ENCODE measurements at places on chromosomes 6 and 20.
A peak's percentile ranks its signal among the peaks of the same experiment; 100 is the strongest.

- no peak for DNase-seq
These were observed 20.0 kb upstream of the POU5F1 start for GRCh38 chr6:31190488-31190887.

DNA sequence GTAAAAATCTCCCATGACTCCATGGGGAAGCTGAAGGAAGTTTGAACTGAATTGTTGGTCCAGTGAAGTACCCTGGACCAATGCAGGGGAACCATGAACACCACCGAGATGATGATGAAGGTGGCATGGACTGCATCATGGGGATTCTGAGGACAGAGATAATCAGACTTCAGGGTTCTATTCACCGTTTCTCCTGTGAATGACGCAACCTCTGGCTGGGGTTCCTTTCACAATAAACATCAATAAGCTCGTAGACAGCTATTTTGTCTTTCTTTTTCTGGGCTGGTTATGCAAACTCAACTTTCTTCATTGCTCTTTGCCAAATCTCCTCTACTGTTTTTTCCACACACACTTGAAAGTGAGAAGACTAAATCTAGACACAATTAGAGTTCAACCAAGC, 87.9 kb upstream of the NKX2-2 start:
- no peak for DNase-seq

DNA sequence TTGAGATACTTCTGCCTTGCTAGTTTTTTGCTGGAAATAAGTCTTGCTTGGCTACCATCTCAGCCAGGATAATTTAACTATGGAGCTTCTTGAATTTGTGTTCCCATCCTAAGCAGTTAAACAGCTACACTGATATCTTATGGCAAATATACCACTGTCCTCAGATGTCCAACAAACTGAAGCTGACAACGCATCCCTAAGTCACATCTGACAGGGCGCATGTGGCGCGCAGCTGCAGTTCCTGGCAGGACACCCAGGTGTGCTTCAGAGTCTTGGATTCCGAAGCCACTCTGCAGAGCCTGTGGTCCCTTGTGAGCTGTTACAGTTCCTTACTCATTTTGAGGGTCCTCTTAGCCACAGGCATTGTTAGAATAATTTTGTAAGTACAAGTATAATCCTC, 127.9 kb downstream of the WDR27 start:
- DNase-seq, result no peak

DNA sequence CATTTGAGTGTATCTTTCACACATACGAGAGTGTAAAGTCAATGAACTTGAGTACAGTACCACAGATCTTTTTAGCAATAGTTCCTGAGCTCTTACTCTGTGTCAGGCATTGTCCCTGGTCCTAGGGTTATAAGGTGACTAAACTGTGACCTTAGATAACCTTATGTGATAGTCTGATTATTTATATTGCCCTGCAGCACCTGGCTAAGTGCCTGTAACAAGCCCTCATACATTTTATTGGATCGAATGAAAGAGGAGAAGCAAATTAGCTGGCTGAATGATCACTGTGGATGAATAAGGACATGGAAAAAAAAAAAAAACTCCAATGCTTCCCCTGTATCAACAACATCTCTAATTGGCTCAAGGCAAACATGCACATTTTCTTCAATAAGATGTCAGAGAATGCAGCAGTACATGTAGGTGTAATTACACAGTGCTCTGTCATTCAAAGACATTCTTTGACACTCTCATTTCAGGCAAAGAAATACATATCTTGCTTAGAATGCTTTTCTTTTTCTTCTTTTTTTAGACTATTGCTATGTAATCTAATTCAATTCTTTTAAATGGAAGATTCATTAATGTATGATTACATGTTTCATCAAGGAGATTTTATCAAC, 153.4 kb downstream of the PHACTR1 start:
- no peak for DNase-seq

DNA sequence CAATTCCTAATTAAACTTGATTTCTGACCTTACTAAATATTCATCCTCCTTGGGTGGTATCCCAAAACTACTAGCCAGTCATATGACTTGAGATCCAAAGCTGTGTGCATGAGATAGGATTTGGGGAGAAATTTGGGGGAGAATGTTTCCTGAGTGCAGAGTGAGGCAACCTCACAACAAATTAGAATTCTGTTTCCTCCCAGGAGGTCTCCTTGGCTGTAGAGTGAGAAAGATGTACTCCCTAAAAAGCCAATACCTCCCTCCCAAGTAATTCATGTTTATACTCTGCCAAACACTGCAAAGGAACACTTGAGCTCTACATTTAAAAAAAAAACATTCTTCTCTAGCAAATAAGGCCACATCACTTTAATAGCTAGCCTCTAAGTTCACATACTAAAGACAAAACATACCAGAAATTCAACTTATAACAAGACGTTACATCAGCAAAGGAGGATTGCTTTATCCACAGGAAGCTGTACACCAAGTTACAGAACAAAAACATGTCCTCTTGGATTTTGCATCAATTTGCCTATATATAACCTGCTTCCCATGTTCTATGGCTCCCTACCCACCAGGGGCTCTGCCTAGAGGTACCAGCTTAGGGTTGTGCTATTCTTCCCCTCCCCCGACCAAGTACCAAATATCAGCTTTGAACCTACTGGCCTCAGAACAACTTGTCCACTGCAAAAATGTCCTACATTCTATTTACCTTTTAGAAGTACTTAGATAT, 15.4 kb upstream of the TMEM30A start:
- no peak for DNase-seq

DNA sequence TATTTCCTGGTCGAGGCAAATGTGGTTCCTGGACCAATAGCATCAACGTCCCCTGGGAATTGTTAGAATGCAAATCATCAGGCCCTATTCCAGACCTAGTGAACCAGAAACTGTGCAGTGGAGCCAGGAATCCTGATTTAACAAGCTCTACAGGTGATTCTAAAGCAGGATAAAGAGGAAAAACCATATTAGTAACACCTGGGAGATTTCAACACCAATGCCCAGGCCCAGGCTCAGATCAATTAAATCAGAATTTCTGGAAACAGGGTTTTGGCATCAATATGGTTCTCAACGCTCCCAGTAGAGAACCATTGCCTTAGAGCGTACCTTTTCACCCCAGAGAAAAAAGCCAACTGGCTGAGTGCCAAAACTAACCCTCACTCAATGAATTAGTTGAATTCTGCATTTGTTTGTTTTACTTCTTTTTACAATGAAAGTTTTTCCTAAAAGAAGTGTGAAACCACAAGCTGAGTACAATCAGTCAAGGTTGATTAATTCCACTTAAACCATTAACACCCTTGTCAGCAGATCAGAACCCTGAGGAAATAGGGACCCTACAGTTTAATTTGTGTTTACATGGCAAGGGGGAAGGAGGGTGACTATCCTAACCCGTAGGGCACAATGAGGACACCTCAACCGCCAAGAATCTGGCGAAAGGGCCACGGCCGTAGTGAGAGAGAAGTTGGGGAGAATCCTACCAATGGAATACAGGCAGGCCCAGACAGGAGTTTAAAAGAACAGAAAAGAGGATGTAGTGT, 34.9 kb upstream of the LOC128125822 start:
- no peak for DNase-seq

GRCh38 chr6:48031711-48032110, 79.3 kb downstream of the PTCHD4 start:
- DNase-seq, result no peak

DNA sequence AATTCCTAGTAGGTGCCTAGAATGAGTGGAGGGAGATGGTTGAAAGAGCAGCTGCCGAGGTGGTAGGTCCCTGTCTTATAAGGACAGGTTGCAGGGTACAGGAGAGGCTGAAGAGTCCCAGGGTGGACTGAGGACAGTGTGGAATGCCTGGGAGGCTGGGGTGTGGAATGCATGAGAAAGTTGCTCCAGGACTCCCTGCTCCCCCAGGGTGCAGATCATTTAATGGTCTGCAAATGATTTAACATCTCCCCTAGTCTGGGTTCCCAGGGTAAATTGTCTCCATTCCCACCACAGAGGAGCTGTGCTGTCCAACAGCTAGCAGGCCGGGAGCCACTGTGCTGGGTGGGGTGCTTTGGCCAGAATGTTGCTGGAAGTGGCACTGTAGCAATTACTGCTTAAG, 76.0 kb downstream of the CD83 start:
- no peak for DNase-seq

DNA sequence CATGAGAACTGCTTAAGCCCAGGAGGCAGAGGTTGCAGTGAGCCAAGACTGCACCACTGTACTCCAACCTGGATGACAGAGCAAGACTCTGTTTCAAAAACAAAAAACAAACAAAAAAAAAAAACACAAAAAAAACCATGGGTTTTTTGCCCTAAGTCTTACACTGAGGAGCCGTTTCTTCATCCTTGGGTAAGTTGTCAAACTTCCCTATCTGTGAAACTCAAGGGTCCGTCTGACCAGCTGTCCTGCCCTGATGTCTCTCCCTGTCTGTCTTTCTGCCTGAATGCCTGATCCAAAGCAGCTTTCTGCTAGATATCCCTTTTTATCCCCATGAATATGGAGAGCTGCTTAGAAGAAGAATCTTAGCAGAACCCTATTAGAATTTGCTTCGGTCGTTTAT, 41.3 kb upstream of the CLDN20 start:
- no peak for DNase-seq

GRCh38 chr6:161459008-161459615, 185.3 kb upstream of the AGPAT4 start:
- no peak for DNase-seq

- no peak for DNase-seq
These were observed 609 bp downstream of the OGFRL1 start for GRCh38 chr6:71289039-71289801.

- no peak for DNase-seq
These were observed 3.5 kb upstream of the LBP start for GRCh38 chr20:38342713-38343310.

DNA sequence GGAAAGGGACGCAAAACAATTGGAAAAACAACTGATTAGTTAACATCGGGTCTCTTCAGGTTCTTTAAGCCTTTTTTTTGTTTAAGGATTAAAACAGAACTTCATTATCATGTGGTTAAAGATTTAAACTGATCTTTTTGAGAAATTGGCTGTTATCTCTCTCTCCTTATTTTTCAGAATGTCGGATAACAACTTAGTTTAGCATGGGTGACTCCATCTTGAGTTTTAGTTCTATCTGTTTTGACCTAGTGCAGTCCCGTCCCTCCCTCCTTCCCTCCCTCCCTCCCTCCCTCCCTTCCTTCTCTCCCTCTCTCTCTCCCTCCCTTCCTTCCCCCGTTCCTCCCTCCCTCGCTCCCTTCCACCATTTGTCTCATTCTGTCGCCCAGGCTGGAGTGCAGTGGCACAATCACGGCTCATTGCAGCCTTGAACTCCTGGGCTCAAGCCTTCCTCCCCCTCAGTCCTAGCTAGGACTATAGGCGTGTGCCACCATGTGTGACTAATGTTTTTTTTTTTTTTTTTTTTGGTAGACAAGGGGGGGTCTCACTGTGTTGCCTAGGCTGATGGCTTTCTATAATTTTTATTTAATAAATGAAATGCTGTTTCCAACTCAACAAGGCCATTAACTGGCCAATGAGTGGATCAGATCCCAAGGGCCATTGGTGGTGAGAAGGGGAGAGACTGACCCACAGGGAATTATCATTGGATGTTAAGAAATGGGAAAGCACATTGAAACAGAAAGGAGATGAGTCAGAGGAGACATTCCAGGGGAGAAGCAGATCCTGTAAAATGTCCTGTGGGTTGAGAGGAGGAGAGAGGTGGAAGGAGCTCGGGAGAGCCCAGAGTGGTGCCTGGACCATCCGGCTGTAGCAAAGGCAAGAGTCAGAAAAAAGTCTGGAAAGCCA, 13.6 kb downstream of the BAK1 start:
- no peak for DNase-seq

- no peak for DNase-seq
These were observed 548.7 kb upstream of the MAP3K7 start for GRCh38 chr6:91135406-91136103.

GRCh38 chr6:155327326-155328073, 13.2 kb upstream of the TFB1M start:
- peak; percentile 41 for DNase-seq

GRCh38 chr6:157265635-157266034, 57.7 kb downstream of the TMEM242 start:
- no peak for DNase-seq

DNA sequence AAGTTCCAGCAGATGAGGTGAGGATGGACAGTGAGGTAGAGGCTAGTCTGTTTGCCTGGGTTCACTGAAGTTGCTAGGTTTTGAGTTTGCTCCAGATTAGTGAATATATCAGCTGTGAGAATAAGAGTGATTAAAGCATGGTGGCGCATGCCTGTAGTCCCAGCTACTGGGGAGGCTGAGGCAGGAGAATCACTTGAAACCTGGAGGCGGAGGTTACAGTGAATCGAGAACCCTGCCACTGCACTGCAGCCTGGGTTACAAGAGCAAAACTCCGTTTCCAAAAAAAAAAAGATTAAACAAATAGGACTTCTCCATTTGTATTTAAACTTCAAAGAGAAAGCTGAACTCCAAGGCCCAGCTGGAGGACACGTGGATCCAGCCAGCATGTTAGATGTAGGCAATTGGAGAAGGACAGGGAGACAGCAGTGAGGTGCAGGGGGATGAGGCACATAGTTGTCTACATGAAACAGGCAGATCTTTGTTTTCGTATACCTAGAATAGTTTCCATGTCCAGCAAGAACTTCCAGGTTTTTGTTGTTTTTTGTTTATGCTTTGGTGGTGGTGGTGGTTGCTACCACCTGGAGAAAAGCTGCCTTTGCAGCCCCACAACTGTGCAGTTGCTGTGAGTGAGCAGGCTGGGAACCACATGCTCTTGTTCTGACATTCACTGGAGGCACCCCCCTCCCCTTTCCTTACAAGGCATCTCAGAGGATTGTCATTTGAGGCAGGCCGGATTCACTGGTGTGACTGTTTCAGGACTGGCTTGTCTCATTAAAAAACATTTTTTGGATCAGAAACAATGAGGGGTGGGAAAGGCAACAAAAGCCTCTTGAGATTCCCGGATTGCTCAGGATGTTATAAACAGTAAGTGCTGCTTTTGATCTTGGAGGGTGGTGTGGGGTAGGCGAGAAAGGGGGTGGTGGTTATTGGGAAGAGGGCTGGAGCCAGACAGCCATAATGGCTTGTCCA, 72.3 kb downstream of the JARID2 start:
- DNase-seq, result no peak

- no peak for DNase-seq
These were observed 14.5 kb downstream of the OR2B2 start for GRCh38 chr6:27897580-27898206.

GRCh38 chr6:12096342-12096741, 84.2 kb downstream of the HIVEP1 start:
- DNase-seq, result no peak

- DNase-seq, result no peak
These were observed 113.4 kb downstream of the FAM50B start for GRCh38 chr6:3962291-3963280.
